ENCODE measurements at places on chromosomes 5 and 9.

DNA sequence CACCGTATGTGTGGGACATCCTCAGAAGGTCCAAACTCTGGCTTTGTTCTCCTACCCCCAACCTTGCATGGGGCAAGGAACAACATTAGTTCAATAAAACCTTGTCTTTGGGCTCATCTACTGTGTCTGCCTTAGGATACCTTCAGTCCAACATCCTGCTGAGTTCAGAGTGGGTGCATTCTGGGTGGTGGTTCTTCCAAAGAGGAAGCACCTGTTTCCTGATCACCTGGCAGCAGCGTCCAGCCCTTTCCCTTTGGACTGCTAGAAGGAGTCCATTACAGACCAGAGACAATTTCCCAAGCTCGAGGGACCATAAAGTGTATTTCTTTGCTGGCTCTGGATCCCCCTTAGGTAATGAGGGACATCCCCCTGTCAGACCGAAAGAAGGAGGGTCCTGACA is 154.1 kb downstream of the SEMA6A start:
- no peak for DNase-seq

DNA sequence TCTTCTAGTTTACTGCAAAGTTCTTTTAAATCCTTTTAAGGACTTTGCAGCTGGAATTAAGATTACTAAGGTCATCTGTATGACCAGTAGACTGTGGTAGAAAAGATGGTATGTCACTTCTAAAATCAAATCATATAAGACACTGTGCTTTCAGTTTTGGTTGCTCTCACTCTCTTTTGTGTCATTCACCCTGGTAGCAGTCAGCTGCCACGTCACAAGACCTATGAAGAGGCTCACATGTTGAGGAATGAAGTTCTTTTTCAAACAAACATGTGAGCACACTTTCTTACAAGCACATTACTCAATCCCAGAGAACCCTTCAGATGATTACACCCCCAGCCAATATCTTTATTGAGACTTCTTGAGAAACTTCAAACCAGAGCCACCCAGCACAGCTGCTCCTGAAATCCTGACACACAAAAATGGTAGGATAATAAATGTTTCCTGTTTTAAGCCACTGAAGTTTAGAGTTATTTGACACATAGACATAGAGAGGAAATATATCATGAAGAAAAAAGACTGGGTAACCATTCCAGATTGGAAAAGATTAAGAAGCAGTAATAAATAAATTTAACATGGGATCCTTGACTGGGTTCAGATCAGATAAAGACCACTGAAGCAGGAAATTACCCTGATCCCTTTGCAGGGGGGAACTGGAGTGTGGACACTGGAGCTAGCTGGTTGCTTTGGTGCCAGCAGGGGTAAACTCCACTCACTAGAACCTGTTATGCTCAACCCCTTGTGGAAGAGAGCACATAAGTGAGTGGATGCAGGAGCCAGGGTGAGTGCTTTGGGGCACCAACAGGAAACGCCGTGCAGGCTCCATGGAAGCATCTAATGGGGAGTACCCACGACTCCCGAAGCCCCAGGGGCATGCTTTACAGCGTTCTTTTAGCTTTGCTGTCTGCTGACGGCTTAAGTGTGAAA is 64.1 kb downstream of the SLCO4C1 start:
- DNase-seq: no peak

DNA sequence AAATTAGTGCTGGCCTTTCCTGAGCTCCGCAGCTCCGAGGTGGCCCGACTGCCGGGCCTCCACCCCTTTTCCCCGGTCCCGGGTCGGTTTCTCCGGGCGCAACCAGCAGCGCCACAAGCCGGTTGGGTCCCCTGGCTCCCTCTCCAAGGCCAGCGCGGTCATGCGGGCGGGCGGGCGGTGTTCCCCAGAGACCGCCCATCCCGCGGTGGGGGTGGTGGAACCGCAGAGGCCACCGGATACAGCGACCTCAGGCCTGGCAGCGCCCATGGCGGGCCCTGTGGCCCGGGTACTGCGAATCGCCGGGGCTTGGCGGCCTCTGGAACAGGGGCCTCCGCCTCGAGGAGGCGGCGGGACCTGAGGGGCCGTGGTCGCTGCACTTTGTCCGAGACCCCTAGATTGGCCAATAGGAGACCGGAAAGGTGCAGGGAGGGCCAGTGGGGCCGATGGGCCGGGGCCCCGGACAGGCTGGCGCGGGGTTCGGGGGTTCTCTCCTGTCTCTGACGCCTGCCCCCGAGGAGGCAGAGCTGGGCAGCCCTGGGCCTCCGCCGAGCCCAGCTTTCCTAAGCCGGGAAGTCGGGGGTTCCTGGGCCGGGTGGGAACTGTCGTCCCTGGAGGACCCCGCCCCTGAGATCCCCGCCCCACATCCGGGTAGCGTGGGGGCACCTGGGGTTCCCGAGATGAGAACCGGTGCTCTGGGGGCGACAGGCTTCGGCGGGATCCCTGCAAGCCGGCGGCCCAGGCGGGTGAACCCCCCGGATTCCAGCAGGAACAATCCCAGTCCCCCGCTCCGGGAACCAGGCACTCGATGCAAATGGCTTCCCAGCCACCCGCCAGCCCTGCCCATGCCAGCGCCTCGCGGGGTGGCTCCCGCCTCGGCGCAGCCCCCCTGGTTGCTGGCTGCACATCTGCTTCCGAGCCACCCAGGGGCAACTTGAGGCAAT is 293.9 kb downstream of the ZSWIM6 start:
- DNase-seq: peak; percentile 34

DNA sequence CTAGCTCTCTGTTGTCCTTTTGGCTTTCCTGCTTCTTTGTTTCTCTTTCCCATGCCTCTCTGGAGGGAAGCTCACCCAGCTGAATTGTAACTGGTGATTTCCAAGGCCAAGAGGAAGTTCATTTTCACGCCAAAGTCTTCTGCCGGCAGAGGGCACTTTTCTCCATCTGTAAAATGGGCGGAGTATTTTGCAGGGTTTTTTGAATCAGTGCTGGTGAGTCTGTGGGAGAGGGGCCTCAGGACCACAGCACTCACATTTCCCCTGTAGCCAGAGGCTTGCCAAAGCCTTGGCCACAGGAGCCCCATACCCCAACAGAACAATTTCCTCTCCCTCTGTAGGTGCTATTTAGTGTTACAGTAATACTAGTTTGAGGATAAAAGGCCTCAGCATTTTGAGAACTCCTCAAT is 42.3 kb upstream of the MATR3 start:
- no peak for DNase-seq

GRCh38 chr9:76785501-76785900 is 21.3 kb downstream of the PCA3 start:
- no peak for DNase-seq

- no peak for DNase-seq
Measured at GRCh38 chr5:1265026-1265425, 29.8 kb downstream of the TERT start.

DNA sequence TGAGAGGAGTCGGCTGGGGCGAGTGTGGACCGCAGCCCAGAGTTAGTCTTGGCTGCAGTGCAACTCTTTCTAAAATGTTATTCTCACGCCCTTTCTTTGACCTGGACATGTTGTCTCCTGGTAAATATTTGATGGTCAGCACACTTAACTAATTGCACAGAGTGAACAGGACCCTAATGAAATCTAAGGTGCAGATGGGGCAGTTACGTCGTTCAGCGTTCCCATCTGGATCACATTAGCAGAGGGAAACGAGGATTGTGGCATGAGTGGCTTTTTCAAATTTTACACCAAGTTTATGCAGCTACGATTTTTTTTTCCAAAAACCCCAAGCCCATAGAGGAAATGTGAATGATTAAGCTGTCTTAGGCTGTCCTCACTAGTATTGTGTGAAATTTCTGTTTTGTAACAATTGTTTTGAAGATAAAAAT is 483 bp downstream of the C9orf85 start:
- DNase-seq: no peak

GRCh38 chr5:144433893-144434292 is 263.2 kb downstream of the KCTD16 start:
- DNase-seq: no peak

DNA sequence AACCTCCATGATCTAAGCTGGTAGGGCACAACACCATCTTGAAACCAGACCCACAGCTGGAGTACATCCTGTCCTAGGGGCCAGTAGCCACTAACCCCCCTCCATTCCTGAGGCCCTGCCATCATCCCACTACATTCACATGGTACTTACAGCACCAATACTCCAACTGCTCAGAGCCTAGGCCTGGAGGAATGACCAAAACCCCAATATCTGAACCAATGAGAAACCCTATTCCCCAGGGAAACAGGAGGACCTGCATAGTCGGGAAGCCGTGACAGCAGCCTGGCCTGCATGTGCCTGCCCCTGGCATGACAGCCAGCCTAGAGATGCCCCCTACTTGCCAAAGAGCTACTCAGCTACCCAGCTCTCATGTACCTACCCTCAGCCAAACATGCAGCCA is 65.4 kb upstream of the DMRT1 start:
- no peak for DNase-seq

DNA sequence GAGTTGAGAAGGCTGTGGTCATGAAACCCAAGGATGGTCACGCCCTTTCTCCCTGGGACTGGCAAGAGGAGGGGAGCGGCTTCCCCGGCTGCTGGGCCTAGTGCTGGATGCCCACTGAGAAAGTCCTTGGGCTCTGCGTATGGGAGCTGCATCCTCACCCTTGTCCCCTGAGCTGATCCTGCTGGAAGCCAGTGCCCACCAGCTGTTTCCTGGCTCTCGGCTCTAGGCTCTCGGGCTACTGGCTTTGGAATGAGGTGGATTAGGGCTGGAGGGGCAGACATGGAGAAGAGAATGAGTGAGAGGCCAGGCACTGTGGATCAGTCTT is 149.3 kb upstream of the PPP1R26 start:
- DNase-seq: peak; percentile 16

DNA sequence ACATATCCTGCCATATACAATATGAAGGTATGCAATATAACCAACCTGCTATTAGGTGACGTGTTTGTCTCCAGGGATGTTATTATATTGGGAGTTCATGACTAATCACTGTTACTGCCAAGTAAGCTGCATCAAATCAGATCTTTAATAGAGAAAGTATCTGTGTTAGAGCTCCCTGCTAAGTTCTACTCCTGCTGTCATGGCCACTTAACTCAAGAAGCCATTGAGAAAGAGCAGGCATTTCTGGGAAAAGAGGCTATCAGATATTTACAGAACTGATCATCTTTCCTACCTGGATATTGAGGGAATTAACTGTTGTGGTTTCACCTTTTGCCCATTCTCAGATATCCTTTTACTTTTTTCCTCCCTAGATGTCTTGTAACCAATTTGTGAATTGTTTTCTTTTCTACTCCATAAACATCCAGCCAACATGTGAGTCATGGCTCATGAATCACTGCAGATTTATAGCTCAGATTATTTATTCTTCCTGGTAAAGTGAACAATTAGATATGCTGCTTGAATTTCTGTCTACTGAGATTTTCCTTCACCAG is 634.8 kb upstream of the FAM174A start:
- DNase-seq: no peak

DNA sequence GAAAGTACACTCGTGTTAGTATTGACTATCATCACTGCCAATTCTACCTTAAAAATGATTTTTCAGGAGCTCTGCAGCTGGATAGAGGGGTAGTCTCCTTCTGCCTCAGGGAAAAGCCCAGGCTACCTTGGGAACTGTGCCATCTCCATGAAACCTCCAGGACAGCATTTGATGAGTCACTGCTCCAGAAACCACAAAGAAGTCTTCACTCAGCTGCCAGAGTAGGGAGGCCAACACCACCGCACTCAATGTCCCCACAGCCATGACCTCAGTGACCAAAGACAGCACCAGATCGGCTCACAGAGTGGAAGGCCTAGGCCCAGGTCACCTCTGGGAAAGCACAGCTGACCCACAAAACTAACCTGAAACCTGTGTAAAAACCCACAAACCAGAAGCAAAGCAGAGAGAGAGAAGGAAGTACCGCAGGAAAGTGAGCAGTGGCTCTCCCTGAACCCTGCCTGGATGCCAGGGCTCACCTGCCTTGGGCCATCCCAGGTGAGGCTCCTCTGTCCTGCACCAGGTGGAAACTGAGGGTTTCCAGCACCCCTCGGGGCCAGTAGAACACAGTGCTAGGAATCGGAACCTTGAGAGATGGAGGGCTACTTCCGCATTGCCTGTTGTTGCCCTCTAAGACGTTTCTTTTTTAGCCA is 30.0 kb downstream of the S1PR3 start:
- no peak for DNase-seq

- DNase-seq: no peak
Measured at GRCh38 chr9:70111641-70112236, 68.1 kb downstream of the MAMDC2 start.

DNA sequence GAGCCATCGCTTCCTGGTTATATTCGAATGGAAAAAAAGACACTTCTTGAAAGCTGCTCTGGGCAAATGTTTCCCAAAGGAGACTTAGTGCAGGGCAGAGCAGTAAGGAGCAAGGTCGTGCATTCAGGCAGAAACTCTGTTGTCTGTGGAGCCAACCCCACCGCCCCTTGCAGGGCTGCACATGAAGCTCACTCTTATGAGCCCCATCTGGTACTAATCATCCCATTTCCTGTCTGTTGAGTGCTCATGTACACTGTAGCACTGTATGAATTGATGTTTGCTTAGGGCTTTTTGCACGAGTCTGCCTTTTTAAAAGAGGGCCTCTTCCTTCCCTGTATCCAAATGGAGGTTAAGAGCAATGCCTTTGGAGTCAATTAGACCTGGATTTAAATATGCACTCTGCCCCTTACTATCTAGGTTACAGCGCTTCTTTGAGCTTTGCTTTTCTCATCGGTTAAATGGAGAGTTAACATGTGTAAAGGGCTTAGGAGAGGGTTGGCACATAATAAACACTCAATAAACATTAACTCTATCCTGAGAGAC is 25.4 kb downstream of the HMHB1 start:
- DNase-seq: no peak

DNA sequence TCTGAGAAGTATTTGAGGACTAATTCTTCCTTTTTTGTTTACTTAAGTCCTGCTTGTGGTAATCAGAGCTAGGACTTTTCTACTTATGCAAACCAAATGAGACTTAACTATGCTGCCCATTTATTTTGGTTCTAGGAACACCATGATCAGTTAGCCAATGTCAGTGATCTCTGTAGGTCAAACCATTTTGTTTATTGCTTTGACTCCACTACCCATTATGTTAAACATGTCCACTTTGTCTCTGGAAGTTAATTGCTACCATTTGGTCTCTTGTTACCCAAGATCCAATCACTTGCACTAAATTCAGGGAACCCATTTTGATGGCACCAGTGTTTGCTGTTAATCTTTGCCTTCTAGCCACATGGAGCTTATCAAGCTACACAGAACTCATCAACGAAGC is 161.9 kb downstream of the CCDC171 start:
- DNase-seq: no peak

All from mesothelial cell of epicardium (in vitro differentiated cells).